ENCODE measurements at places on chromosomes 12 and 14.

DNA sequence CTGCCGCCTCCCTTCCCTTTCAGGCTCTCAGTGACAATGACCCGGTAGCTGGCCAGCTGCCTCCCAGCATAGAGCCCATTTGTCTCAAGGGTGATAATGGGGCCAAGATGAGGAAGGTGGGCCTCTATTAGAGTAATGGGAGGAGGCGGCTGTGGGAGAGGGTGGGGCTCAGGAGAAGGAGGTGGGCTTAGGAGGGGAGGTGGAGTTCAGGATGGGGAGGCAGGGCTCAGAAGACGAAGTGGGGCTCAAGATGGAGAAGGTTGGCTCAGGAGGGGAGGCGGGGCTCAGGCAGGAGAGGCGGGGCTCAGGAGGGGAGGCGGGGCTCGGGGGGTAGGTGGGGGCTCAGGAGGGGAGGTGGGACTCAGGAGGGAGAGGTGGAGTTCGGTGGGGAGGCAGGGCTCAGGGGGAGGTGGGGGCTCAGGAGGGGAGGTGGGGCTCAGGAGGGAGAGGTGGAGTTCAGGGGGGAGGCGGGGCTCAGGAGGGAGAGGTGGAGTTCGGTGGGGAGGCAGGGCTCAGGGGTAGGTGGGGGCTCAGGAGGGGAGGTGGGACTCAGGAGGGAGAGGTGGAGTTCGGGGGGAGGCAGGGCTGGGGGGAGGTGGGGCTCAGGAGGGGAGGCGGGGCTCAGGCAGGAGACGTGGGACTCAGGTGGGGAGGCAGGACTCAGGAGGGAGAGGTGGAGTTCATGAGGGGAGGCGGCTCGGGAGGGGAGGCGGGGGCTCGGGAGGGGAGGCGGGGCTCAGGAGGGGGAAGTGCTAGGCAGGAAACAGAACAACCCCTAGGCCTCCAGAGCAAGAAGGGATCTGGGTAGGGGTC lies 36.8 kb downstream of the IQSEC3 start:
- no peak for DNase-seq

- DNase-seq = no peak
Measured at GRCh38 chr14:24937300-24937699, 112.6 kb downstream of the STXBP6 start.

DNA sequence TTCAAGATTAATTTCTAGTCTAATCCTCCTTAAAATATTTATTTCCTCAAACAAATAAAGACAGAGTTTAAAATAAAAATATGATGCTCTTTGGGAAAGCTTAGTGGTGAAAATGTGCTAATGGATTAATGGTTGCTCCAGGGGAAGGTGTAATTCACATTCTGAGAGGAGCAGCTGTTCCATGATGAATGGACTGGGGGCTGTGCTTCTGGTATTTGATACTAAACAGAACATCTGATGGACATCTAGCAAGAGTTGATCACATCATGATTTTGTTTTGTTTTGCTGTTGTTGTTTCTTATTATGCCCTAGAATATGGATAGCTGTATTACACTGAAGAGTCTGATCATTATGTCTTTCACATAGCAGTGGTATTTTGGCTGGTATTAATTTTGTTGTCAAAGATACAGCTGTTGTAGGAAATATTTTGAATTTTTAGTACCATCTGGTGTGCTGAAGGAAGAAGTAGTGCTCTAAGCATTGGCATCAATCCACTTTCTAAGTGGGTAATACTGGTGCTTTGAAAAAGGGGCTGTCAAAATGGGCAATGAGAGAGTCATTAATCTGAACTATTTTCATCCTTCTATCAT lies 296.4 kb downstream of the ADAMTS20 start:
- no peak for DNase-seq

- DNase-seq = no peak
Measured at GRCh38 chr12:92290350-92290695, 144.7 kb upstream of the BTG1 start.

DNA sequence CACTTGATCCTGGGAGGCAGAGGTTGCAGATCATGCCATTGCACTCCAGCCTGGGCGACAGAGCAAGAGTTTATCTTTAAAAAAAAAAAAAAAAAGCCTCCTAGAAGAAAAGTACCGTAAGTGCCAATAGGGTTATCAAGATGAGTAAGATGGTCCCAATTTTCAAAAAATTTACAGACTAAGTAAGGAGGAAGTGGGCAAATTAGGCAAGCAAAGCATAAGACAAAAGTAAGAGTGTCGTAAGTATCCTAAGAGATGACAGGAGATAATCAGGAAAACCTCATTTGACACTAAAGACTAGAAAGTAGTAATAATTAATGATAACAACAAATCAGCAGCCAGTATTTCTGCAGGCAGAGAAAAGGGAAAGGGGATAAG lies 12.2 kb downstream of the PYM1 start:
- no peak for DNase-seq

DNA sequence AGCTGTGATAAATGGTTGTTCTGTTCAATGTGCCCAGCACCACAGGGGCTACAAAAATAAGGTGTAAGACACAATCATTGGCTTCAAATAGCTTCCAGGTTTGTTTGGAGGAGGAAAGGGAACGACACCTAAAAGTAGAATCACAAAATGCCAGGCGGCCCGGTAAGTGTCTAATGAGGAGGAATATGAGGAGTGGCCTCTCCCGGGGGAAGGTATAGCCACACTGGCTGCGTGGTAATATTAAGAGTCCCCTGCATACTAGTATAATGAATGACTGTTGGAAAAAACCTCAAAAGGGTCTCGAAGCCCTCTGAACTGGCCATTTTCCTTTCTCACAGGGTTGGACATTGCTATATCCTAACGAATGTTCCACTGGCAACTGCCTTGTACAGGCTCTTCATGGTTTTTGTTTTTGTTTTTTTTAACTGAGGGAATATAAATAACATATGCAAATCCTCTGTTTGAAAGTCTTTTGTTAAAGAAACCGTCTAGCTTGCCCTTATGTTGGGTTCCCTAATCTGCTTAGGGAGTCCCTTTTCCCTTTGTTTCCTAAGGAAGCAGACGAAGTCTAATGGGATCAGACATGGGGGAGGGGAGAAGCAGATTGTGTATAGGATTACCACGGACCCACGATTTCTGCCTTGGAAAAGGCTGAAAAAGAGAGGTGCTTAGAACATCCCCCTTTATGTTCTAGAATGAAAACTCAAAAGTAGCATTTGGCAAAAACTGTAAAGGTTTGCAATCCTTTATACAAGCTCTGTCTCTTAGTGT lies 4.2 kb downstream of the CCDC60 start:
- DNase-seq = no peak
